Kidney glomerular epithelial cell (primary cell): ENCODE measurements at places on chromosomes 2 and 18.
A peak's percentile ranks its signal among the peaks of the same experiment; 100 is the strongest.

DNA sequence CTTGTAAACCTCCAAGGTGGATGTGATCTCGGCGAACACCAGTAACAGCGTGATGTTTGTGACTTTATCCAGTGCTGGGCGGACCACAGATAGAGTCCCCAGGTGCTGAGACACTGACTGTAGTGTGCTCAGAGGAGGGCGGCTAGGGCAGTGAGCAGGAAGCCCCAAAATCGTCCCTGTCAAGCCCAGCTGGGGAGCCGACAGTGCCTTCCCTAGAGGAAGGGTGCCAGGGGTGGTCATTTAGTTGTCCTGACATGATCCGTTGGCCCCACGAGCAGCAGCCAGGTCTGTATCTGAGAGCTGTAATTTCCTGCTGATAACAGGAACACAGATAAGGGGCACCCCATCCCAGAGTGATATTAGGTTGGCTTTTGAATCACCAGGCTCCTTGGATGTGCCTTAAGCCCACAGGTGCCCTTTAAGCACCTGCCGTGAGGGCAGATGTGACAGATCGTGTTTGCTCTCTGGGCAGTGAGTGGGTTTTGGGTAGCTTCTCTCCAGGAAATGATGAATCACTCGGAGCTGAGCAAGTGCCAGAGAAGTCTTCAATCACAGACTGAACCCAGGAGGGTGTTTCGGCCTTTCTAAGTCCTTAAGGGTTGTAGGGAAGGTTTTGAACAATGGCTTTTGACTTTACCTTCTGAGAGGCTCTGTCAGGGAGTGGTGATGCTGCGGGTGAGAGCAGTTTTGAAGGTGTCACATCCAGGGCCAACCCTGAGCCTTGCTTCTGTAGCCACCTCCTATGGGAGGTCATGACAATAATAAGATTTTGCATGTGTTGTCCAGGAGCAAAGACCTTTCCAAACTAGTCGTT lies 7.7 kb downstream of the LPIN1 start:
- DNase-seq: no peak

DNA sequence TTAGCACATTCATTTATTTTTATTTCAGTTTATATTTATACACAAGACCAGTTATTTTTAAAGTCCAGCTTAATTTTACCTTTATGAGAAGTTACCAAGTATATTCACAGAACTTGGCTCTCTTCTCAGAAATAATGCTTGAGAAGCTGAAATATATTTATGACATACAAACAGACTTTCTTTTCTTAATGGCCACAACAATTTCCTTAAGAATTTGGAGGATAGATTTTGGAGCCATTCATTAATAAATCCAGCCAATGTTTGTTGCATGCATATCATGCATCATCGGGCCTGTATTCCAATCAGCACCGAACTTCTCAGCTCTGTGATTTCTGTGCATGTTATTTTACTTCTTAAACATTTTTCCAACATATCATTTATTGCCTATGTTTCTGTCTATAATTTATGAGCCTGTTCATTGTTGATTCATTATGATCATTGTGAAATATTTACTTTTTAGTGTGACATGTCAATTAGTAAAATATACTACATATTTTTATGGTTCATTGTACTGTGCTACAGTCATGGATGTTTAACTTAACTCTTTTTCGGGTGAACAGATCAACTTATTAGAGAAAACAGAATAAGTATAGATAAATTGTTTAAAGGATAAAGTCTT lies 3.5 kb downstream of the GULP1 start:
- no peak for DNase-seq

GRCh38 chr2:155060896-155061295 lies 362.4 kb downstream of the KCNJ3 start:
- DNase-seq: no peak

DNA sequence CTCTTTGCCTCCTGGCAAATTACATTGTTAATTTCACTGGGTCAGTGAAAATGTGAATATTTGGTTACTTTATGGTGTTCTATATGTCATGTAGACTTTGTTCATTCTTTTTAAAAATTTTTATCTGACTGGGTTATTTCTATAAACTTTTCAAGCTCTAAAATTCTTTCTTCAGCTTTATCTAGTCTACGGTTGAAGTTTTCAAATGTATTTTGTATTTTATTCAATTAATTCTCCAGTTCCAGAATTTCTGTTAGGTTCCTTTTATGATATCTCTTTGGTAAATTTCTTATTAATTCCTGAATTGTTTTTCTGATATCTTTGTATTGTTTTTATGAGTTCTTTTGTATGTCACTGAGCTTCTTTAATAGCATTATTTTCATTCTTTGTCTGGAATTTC lies 228.1 kb downstream of the LPIN1 start:
- DNase-seq: no peak

- no peak for DNase-seq
These were observed 20.9 kb downstream of the SGPP2 start for GRCh38 chr2:222445227-222445626.

DNA sequence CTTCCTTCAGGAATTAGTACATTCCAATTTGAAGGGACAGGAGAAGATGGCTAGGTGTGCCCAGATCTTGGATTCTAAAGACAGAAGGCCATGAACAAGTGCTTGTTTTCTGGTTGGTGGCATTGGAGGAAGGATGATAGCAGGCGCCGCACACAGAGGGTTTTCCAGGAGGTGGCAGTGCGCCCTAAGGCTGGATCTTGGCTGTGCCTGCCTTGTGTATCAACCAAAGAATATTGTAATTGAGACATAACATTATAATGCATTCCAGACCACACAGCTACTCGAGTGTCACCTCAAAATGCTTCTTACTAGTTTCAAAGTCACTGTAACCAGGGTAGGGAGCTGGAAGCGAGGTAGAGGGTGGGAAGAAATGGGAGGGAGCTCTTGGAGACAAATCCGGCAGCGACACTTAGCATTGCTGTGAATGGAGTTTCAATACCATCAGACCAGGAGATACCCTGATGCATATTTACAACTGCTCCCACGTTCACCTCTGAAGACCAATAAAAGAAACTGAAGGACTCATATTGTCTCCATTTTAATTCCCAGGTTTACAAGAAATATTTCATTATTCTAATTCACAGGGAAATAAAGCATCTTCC lies 42.5 kb downstream of the CPO start:
- DNase-seq: peak; percentile 87

DNA sequence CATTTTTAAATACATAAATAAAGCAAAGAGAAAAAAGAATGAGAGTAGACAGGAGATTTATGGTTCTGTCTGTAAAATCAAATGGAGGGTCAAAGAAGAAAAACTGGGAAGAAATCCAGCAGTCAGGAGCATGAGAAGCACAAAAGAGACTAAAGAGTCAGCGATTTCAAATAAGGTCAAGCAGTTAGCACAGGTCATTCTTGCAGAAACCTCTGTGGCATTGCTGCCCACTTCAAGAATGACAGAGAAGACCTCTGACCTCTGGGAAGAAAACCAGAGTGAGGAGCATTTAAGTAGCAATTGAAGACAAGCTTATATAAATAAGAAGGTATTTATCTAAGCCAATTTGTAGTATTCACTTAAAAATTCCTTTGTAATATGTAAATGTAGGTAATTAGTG lies 172.0 kb upstream of the SPOPL start:
- no peak for DNase-seq
